Activated CD8-positive, alpha-beta memory T cell treated with anti-CD3 and anti-CD28 coated beads for 4 hours (primary cell): ENCODE measurements at places on chromosomes 5 and 9.

DNA sequence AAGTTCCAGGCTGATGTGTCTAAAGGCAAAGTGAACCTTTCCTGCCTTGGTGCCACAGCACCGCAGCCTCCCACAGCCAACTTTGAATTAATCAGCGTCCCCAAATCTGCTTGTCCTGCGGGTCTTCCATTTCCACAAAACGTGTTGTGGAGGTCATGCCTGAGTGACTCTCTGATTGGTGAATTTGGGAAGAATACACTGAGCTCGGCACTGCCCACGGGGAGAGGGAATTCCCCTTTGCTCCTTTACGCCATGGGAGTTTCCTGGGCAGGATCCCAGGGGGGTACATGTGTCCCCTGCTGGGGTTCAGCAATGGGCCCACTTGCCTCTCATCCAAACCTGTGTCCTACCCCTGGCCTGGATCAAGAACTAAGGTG lies 90.4 kb downstream of the LHX2 start:
- no peak for DNase-seq

GRCh38 chr5:38157024-38157423 lies 101.3 kb upstream of the EGFLAM start:
- no peak for DNase-seq

GRCh38 chr5:110351430-110351829 lies 375.0 kb downstream of the TMEM232 start:
- no peak for DNase-seq

DNA sequence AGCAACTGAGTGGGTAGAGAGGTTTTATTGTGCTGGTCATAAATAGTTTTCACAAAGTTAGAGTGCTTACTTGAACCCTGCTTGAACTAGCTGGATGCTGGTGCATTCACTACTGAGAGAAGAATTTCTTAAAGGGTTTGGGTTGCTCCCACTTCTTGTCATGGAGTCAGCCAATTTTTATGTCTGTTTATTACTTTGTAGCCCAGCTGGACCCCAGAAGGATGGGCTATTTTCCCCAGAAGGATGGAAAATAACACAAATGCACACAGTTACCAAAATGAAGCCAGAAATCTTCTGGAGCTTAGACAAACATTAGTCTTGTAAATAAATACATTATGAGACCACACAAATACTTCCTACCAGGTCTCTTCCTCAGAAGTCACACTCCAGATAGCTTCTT lies 480.8 kb upstream of the TNC start:
- no peak for DNase-seq

DNA sequence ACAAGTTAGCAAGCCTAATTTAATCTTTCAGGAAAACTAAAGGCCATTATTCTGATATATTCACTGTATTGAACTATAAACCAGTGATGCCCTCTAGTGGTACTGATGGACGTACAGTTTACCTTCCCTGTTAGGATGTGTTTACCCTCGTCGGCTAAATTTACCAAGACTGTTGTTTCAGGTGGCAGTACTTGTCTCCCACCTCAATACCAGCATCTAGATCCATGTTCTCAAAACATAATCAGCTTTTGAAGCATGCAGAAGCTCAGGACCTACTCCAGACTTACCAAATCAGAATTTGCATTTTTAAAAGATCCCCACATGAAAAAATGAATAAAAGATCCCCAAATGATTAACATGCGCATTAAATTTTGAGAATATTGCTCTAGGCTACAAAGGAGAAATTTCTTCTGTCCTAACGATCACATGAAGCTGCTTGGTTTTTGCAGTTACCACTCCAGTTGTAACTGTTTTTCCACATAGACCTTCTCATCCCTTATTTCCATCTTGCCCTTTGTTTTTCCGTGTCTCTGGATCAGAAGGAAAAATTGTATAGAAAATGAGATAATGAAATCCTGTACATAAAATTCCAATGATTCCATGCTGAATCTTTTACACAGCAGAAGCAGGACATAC lies 3.2 kb upstream of the BAAT start:
- DNase-seq: no peak

- peak; percentile 9 for DNase-seq
Observed at GRCh38 chr9:121992571-121993212, 100.4 kb downstream of the TTLL11 start.

- no peak for DNase-seq
Observed at GRCh38 chr9:26210338-26210851, 532.2 kb upstream of the TUSC1 start.

DNA sequence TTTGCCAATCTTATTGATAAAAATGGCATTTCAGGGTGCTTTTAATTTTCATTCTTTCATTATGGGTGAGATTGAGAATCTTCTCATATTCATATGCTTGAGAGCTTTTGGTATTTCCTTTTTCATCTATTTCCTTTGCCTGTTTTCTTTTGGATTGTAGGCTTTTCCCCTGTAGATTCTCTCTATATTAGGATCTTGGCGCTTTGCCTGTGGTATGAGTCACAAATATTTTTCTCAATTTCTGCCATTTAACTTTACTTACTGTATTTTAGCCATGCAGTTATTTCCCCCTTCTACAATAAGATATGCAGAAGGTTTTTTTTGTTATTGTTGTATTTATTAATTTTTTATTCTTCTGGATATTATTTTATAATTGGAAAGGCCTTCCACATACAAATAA lies 21.5 kb upstream of the KLF9 start:
- no peak for DNase-seq

- DNase-seq: no peak
Observed at GRCh38 chr5:151084363-151084762, 3.5 kb upstream of the TNIP1 start.

DNA sequence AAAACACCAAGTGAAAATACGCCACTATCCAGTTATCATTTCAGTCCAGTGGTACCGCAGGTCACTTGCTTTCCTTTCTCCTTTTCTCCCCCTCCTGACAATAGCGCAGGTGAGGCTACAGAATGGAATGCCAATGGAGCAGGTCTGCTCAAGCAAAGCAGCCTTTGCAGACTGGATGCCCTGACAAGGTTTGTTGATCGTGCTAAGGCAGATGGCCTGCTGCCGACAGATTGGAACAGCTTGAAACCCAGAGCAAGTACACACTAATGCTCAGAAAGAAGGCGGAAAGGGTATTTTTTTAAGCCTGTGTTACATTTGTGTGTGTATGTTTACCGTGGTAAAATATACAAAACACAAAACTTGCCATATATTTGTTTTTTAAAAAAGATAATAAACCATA lies 19.4 kb downstream of the SPACA9 start:
- no peak for DNase-seq

DNA sequence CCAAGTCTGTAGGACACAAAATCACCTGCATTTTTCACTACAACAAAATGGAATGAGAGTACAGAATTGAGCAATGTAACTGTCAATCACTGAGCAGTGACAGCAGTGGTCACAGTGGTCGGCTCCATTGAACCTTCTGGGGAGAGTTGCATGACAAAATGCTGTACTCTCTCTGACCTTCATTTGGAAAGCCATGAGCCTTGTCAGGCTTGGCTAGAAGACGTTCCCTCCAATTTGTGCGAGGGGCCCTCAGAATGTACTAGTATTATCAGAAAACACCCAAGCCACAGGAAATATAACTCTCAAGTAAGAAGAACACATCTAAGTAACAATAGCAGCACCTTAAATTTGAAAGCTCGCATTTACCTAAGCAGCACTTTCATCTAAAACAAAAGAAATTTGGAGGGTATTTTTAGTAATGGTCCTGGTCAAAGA lies 425.6 kb upstream of the MEF2C start:
- no peak for DNase-seq

GRCh38 chr9:135103931-135104639 lies 16.6 kb downstream of the OLFM1 start:
- no peak for DNase-seq

DNA sequence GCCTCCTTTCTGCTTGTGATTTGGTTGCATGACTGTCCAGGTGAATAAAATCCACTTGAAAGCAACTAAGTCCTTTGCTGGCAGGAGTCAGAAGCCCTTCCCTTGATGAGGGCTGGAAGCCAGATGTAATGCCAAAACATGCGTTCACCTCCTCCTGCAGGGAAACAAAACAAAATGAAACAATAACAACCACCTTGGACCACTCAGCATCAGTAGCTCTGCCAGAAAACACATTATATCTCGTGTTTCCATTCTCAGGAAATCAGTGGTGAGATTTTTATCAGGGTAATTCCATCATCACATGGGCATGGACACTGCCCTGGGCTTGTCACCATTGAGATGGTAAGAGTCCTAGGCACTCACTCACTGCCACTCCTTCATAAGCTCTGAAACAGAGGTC lies 350.3 kb upstream of the ACTBL2 start:
- no peak for DNase-seq

GRCh38 chr9:78788101-78788500 lies 491.2 kb downstream of the PSAT1 start:
- no peak for DNase-seq

DNA sequence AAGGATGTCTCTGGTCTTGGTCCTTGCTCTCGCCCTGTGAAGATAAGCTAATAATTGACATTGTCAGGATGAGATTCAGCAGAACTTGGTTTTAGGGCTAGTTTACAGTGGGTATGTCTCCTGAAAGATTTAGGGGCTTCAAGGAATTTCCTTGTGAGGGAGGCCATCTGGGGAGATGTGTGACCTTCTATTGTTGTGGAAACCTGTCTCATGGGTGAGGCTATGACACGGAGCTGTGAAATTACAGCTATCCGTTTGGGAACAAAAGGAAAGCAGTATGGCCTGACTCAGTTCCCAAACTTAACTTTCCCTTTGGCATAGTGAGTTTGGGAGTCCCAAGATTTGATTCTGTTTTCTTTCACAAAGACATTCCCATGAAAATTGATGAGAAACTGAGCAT lies 142.0 kb downstream of the PARP8 start:
- no peak for DNase-seq
